ENCODE measurements at places on chromosomes 1 and 21.
A peak's percentile ranks its signal among the peaks of the same experiment; 100 is the strongest.

GRCh38 chr21:45074818-45075595 is 627 bp downstream of the ADARB1 start:
- DNase-seq = peak; percentile 59

- DNase-seq = no peak
Measured at GRCh38 chr21:25507522-25507921, 99.8 kb downstream of the MRPL39 start.

- DNase-seq = no peak
Measured at GRCh38 chr1:164560121-164560541, 1.1 kb downstream of the PBX1 start.

DNA sequence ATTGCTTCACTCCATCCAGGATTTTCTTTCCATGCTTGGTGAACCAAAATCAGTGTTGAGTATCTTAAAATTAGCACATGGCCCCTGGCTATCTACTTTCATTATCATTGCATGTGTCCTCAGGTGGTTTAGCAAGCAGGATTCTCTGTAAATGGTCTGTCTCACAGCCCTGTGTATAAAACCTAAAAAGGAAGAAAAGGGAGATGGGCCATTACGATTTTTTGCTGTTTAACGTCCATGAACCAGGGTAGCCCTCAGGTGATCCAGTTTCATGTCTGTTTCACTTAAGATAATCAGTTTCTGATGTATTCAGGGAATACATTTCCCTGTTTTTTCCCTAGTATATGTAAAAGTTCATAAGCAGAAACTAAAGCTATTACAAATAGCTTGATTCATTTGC is 238.2 kb downstream of the NFIA start:
- no peak for DNase-seq

- no peak for DNase-seq
Measured at GRCh38 chr1:68906431-68906830, 409.5 kb upstream of the DEPDC1 start.

DNA sequence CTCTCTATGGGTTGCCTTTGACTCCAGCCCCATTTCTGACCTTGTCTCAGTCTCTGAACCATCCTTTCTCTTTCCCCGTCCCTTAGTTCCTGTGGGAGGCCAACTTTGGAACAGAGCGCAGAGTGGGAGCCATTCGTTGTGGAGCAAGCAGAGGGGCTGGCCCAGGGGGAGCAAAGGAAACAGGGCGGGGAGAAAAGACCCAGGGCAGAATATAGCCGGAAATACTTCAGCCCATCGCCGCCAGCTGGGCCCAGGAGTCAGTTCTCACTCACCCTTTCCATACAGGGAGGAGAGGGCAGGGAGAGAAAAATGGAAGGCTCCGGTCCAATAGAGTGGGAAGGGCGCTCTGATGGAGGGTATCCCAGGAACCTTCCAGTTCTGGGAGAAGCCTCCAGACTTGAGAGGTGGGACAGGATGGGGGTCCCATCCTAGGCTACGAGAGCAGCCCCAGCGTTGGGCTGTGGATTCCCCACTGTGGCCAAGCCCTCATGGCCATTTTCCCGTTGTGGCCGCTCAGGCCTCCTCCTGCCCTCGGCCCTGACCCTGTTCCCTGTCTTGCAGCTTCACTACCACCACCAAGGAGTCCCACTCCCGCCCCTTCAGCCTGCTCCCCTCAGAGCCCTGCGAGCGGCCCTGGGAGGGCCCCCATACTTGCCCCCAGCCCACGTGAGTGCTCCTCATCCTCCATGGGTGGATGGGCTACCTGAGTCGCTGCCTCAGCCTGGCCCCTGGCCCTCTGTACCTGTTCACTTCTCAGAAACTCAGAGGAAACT is 10.9 kb downstream of the PEAR1 start:
- no peak for DNase-seq

- DNase-seq = no peak
Measured at GRCh38 chr1:37759451-37759850, 5.5 kb downstream of the EPHA10 start.

DNA sequence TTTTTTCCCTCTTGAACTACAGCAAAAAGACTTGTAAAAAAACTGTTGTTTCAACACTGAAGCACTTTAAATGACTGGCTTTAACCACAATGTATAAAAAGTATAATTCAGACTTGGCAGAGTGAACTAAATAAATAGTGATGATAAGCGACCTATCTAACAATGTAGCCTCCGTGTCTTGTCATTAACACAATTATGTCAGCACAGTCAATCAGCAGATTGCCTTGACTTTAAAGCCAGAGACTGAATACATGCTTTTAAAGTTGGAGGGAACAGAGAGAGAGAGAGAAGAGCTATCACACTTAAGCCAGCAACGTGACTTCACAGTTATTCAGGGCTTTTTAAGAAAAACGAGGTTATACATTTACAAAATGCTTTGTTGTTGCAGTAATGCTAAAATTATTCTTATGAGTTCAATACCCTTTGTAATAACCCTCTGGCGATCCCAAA is 378.1 kb downstream of the LMO4 start:
- no peak for DNase-seq

GRCh38 chr21:9763807-9764206 is 757.6 kb upstream of the TPTE start:
- DNase-seq = no peak

DNA sequence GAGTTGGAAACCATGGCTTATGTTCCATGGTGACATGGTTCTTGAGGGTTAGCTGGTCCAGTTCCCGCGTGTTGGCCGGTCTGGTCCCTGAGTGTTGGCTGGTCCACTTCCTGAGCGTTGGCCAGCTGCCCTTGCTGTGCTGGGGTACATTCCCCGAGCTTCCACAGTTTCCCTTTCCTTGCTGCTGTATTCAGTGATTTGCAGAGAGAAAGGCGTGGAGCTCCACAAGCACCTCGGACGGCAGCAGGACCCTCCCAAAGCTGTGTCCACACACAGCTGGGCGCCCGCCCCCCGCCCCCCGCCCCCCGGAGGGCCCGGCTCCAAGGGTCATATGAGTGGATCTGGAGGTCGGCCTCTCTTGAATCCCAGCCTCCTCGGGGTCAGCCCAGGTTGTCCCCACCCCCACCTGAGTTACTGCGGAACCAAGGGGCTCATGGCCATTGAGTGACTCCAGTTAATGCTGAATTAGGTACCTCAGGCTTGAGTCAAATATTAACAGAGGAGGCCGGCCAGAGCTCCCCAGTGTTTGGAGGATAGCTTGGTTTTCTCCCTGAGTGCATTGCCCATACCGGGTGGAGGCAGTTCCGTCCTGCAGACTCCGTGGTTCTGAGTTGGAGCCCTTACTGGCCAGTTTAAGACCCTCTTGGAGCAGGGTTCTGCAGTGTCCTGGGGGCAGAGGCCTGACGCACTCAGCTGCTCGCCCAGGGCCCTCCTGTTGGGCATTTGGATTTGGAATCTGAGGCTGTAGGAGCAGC is 18.4 kb downstream of the COL18A1 start:
- DNase-seq = no peak

GRCh38 chr1:73306899-73307555 is 890.9 kb downstream of the LRRIQ3 start:
- DNase-seq = no peak

DNA sequence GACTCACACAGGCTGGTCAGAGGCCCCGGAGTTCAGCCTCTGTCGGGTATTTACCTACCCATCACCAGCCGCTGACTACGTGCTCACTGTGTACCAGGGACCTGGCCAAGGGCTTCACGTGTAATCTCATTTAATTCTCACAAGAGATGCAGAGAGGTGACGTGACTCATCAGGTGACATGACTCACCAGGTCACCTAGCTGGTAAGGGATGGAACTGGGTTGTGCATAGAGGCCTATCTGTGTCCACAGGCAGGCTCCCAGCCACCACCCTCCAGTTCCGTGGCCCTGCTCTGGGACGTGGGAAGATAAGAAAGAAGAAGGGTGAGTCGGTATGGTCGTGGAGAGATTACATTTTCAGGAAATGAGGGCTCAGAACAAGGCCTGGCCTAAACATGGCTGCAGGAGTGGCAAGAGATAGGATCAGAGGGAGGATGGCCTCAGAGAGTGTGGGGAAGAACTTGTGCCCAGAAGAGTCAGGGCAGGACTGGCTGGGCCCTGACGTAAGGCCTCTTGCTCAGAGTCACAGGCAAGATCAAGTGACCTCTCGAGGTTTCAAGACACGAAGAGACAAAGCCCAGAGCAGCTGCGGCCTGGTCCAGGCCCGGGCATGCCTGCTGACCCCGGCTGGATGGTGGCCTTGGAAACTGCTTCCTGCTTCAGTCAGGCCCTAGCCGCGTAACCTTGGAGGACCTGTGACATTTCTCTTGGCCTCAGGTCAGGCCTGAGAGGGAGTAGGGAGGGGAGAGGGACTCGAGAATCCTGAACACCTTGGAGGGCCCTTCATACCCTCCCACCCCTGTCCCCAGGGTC is 52.7 kb upstream of the WASF2 start:
- DNase-seq = peak; percentile 64

Data from stimulated activated CD8-positive, alpha-beta memory T cell treated with anti-CD3 and anti-CD28 coated beads, Interleukin-4, amount 100 ng/mL, for 48 hours (primary cell).